8988T (cell line): ENCODE measurements at places on chromosomes 6 and 20.
A peak's percentile ranks its signal among the peaks of the same experiment; 100 is the strongest.

DNA sequence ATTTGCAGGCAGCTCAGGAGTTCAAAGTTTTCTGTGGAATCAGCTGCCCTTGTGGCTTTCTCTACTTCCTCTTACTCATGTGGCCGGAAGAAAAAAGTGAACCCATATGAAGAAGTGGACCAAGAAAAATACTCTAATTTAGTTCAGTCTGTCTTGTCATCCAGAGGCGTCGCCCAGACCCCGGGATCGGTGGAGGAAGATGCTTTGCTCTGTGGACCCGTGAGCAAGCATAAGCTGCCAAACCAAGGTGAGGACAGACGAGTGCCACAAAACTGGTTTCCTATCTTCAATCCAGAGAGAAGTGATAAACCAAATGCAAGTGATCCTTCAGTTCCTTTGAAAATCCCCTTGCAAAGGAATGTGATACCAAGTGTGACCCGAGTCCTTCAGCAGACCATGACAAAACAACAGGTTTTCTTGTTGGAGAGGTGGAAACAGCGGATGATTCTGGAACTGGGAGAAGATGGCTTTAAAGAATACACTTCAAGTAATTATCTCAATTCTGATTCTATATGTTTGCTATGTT is 1.1 kb downstream of the MGME1 start:
- DNase-seq = no peak

- DNase-seq = peak; percentile 52
Observed at GRCh38 chr6:37725957-37726356, 28.3 kb upstream of the MDGA1 start.

GRCh38 chr20:37804584-37805566 is 98.1 kb upstream of the VSTM2L start:
- DNase-seq = no peak

- DNase-seq = no peak
Observed at GRCh38 chr6:138405816-138406413, 1.9 kb downstream of the HEBP2 start.

- no peak for DNase-seq
Observed at GRCh38 chr6:140988780-140989179, 1143.9 kb upstream of the GJE1 start.

- DNase-seq = no peak
Observed at GRCh38 chr6:139760128-139760527, 385.7 kb upstream of the CITED2 start.

- DNase-seq = no peak
Observed at GRCh38 chr6:139925894-139926641, 551.6 kb upstream of the CITED2 start.

- no peak for DNase-seq
Observed at GRCh38 chr6:101803136-101803535, 409.6 kb downstream of the GRIK2 start.

GRCh38 chr6:147077251-147077650 is 127.0 kb upstream of the STXBP5 start:
- no peak for DNase-seq

DNA sequence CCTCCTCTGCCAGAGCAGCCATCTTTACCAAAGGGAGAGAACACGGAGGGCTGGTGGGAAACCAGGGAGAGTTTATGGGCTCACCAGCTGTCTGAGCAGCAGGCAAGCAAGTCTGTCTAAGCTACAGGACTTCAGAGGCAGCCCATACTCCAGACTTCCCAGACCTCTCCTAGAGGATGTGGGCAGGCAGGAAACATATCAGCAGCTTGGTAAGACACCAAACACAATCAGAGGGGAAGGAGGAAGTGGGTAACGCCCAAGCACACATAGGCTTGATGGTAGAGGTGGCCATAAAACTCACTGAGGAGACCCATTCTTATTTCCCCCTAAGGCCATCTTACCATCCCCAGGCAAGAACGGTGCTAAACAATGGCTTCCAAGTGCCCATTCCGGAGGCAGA is 143.1 kb upstream of the ARID1B start:
- DNase-seq = no peak

DNA sequence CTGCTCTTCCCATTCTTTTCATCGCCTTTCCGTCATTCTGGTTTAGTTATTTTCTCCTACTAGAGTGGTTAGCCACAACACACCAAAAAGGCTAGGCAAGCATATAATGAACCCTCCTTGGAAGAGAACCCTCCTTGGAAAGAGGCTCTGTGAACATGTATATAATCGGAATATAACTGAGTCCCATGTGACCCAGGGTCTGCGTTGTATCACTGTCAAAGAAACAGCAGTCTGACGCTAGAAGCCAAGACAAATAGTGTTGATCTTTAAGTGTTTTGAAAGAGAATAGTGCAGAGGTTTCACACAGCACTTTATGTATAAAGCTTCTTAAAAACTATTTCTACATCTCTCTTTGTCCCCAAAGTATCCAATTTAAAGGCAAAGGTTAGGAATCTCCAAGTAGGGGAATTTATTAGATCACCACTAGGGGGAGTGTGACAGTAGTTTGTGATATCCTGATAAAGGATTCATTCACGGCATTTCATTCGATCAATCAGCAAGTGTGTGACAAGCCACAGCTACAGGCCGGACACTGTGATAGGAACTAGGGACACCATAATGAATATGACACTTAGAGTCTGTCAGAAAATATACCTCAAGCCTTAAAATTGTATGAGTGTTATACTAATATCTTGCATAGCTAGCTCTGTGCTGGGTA is 395.3 kb downstream of the CD109 start:
- no peak for DNase-seq

DNA sequence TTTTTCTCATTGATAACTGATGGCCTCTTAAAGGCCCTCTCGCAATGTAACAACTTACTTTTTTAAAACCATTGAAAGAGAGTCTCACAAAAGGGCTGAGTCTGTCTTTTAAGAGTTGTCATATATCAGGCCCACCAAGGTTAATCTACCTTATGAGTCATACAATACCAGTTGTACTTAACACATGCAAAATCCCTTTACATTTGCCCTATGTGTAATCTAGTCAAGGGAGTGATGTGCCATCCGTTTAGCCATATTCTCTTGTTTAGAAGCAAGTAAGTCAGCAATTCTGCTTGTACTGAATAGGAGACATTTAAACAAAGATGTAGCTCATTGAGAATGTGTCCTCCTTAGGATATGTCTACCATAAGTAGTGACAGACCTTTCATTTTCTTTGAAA is 143.7 kb downstream of the TENT5A start:
- DNase-seq = no peak
